ENCODE measurements at places on chromosomes 2 and 18.

DNA sequence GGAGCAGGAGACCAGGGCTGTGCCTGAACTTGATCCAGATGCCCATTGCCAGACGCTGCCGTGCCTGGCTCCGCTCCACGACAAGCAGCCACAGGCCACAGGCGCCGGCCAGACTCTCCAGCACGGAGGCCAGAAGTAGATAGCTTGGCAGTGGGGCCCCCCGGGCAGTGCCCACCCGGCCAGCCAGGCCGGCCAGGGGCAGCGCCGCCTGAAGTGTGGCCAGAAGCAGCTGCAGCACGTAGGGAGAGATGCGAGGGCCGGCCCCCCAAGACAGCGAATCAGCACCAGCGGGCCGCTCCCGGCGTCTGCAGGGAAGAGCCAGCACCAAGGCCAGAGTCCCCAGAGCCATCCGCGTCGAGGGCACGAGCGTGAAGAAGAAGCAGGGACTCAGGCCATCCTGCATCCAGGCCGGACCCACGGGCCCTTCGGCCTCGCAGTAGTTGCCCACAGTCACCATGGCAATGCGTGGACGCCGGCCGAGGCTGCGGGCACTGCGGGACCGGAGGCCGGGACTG lies 484 bp downstream of the ABCB6 start:
- no peak for DNase-seq

DNA sequence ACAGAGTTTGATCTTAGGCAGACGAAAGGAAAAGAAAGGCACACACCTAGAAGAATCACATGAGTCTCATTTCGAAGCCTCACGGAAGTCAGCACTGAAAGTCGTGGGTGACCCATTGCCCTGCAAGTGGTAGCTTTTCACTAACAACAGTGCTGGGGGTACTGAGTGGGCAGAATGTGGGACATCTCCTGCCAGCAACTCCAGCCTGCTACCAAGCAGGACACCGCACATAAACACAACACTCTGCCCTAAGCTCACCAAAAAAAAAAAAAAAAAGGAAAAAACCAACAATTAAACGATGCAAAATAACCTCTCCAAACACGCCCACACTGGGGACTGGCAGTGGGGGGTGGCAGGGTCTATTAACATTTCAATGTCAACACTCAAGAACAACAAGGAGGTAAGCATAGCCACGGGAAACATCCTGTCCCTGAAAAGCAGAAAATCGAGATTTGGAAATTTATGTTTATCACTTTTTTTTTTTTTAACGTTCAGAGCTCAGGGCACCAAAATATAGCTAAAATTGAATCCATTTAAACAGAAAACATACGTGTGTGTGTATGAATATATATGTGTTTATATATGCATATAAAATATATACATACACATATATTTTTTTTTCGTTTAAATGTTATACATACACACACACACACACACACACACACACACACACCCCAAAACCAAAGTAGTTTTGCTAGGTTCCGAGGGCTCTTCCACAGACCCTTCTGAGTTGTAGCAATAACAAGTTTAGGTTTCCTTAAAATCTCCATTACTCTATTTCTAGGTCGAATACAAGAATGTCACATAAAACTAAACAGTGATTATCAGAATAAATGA lies 2.2 kb downstream of the INO80D start:
- DNase-seq, result peak; percentile 67

- DNase-seq, result no peak
These were observed 264.7 kb downstream of the CCDC85A start for GRCh38 chr2:56448403-56449001.

GRCh38 chr2:141316606-141317005 lies 814.2 kb downstream of the LRP1B start:
- no peak for DNase-seq

DNA sequence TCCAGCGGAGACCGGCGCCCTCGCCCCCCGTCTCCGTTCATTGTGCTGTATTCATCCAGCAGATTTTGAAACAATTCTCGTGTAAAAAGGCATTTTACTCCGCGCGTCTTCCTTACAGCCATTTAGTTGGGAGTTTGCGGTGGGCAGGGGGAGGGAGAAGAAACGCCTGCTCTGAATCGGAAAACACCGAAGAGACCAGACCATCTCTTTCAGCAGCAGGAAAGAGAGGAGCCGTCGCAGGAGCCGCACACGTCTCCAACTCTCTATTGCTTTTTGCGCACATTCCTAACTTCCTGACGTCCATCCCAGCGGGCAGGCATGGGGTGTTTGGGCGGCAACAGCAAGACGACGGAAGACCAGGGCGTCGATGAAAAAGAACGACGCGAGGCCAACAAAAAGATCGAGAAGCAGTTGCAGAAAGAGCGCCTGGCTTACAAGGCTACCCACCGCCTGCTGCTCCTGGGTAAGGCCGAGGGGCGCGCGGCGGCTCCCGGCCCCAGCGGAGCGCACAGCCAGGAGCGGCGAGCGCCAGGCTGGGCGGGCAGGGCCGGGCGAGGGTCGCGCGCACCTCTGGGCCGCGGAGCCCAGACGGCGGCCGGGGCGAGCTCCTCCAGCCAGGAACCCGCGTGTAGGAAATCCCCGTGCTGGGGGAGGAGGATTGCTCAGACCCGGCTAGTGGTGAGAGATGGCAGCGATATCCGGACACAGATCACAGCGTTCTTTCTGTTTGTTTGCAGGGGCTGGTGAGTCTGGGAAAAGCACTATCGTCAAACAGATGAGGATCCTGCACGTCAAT lies 63.2 kb downstream of the GNAL start:
- DNase-seq, result peak; percentile 11

- no peak for DNase-seq
These were observed 87.0 kb upstream of the ITGA6 start for GRCh38 chr2:172340394-172340793.

- DNase-seq, result no peak
These were observed 13.1 kb upstream of the MYL12A start for GRCh38 chr18:3234457-3234856.

GRCh38 chr2:121532347-121532766 lies 1.7 kb downstream of the RNU4ATAC start:
- no peak for DNase-seq

GRCh38 chr2:172561270-172561669 lies 5.4 kb downstream of the PDK1 start:
- no peak for DNase-seq

DNA sequence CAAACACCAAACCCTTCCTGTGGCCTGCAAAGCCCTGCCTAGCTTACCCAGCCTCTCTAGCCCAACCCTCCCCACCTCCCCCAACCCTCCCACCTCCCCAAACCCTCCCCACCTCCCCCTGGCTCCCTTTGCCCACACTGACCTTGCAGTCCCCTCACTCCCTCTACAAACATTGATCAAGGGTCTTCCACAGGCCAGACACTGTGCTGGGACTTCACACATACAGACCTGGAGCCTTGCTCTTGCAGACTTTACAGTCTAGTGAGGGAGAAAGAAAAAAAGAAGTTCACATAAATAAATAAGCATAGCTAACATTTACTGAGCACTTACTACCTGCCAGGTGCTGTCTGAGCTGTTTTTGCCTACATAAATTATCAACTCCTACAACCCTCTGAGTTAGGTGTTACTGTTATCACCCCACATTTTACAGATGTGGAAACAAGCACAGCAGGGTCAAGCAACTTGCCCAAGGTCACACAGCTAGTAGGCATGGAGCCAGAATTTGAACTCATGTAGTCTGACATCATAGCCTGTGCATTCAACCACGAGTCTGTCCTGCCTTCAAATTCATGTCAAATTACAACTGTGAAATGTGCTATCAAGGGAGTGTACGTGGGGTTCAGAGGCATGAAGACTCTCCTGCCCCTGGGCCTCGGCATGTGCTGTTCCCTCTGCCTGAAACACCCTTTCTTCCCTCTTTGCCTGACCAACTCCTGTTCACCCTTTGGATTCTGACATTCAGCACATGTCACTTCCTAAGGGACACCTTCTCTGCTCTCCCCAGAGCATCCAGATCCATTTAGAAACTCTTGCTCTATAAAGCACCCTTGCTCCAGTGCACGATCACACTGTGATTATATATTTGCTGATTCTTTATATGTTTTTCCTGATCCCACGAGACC lies 209.9 kb downstream of the TNS1 start:
- no peak for DNase-seq

GRCh38 chr2:216733046-216733445 lies 37.7 kb upstream of the IGFBP5 start:
- no peak for DNase-seq
